ENCODE measurements at places on chromosomes 6 and 20. TPM values are rescaled to one million over a fixed set of nuclear protein-coding genes. Genes with fewer than 3 reads are reported as not detected.
A peak's percentile ranks its signal among the peaks of the same experiment; 100 is the strongest.

DNA sequence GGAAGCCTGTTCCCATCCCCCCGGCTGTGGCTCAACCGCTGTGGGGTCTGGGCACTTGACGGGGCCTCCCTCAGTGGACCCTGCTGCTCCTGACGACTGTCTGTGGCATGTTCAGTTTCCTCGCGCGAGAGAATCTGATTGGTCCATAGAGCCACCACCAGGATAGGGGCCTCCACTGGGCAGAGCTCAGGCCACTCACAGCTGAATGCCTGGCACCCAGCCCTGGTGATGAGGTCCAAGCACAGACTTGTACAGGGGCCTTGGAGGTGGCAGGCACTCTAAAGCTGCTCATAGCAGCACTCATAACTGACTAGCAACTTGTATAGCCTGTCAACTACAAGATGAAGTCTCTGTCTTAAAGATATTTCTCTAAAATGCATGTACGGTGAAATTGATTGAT, 368.1 kb downstream of the NRN1 start:
- no peak for DNase-seq

- DNase-seq, result no peak
Observed at GRCh38 chr20:2918096-2919049, 45.1 kb downstream of the PTPRA start.

DNA sequence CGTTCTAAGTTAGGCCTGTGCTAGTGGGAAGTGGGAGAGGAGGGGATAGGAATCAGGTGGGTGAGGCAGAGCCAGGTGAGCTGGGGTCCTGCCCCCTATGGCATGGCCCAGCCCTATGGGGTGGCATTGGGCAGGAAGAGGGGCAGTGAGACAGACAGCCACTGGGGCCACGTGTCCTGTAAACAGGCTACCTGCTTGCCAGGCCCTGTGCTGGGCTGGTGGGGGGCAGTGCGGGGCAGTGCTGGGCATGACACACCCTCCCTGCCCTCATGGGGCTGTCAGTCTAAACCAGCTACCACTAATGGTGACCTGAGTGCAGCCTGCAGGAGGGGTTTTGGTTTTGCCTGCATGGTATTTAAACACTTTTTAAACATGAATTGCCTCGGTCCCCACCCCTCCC, 10.1 kb upstream of the PMEPA1 start:
- no peak for DNase-seq

- no peak for DNase-seq
Observed at GRCh38 chr20:36573798-36574365, 485 bp downstream of the TGIF2 start.

- no peak for DNase-seq
Observed at GRCh38 chr6:148926478-148926877, 179.6 kb downstream of the UST start.

GRCh38 chr6:51654647-51655046, 432.8 kb downstream of the PKHD1 start:
- no peak for DNase-seq

DNA sequence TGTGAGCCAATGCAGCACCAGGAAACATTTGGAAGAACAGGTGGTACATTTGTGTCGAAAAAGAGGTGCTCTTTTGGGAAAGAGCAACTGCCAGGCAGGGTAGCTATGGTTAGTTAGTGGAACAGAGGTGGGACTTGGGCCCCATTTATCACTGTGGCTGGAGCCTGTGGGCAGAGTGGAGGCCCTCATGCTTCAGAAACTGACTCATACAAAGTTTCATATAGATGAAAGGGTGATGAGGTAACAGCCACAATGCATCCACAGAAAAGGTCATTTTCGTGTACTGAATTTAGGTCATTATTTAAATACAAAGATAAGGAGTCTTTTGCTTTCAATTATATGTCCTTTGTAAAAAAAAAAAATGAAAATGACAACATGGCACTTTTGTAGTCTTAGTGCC, 76.4 kb upstream of the HS3ST5 start:
- DNase-seq, result no peak

- no peak for DNase-seq
Observed at GRCh38 chr6:41284726-41285125, 1.8 kb downstream of the TREM1 start.

DNA sequence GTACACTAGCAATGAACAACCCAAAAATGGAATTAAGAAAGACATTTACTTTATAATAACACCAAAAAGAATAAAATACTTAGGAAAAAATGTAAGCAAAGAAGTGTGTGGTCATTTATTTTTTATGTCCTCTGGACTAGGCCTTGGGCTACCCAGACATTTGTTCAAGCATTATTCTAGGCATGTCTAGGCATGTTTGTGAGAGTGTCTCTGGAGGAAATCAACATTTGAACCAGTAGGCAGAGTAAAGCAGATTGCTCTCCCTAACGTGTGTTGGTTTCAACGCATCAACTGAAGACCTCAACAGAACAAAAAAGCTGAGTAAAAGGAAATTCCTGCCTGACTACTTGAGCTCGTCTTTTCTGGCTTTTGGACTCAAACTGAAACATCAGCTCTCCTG, 84.5 kb downstream of the ANKEF1 start:
- DNase-seq, result no peak

GRCh38 chr6:14799928-14800327, 445.9 kb upstream of the JARID2 start:
- peak; percentile 15 for DNase-seq

Gene LAMA2
- 16.8 TPM for total RNA-seq

Gene VNN1
- total RNA-seq, result not detected

Gene CSTF1
- 32.6 TPM for total RNA-seq
